COLO829 (cell line): ENCODE measurements at places on chromosomes 5 and 9.
A peak's percentile ranks its signal among the peaks of the same experiment; 100 is the strongest.

DNA sequence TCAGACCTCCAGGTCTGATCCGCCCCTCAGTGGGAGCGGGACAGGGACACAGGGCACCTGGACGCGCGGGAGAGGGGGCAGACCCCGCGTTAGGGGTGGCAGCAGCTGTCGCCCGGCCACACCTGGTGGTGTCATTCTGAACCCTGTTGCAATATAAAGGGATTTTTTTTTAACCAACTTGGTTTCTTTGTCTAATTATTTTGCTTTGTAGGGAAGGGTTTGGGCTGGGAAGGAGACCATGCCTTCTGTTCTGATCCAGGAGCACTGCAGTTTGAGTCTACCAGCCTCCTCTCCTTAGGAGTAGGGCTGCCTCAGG is 10.9 kb upstream of the ASS1 start:
- DNase-seq = no peak

- DNase-seq = no peak
Observed at GRCh38 chr5:142453932-142454331, 129.1 kb upstream of the SPRY4 start.

- DNase-seq = no peak
Observed at GRCh38 chr9:125189011-125189360, 617 bp downstream of the PPP6C start.

DNA sequence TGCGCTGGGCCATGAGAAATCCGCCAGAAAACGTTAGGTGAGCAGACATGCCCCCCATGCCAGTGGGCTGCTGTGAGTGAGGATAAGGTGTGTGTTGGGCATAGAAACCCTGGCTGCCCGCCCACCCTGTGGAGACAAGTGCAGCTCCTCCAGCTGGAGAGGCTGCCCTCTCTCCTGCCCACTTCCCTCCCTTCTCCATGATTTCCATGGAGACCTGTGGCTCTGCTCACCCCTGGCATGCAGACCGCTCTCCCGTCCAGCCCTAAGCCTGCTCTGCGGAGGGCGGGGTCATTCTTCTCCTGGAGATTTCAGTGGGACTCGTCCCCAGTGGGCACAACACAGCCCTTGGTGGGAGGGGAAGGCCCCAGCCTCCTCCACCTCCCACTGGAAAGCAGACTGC is 133.0 kb upstream of the FAM120A start:
- DNase-seq = no peak

GRCh38 chr5:24353611-24354010 is 291.2 kb downstream of the CDH10 start:
- no peak for DNase-seq

- DNase-seq = no peak
Observed at GRCh38 chr5:86030753-86031152, 587.0 kb upstream of the COX7C start.

GRCh38 chr5:98186128-98186527 is 587.3 kb upstream of the RGMB start:
- no peak for DNase-seq

DNA sequence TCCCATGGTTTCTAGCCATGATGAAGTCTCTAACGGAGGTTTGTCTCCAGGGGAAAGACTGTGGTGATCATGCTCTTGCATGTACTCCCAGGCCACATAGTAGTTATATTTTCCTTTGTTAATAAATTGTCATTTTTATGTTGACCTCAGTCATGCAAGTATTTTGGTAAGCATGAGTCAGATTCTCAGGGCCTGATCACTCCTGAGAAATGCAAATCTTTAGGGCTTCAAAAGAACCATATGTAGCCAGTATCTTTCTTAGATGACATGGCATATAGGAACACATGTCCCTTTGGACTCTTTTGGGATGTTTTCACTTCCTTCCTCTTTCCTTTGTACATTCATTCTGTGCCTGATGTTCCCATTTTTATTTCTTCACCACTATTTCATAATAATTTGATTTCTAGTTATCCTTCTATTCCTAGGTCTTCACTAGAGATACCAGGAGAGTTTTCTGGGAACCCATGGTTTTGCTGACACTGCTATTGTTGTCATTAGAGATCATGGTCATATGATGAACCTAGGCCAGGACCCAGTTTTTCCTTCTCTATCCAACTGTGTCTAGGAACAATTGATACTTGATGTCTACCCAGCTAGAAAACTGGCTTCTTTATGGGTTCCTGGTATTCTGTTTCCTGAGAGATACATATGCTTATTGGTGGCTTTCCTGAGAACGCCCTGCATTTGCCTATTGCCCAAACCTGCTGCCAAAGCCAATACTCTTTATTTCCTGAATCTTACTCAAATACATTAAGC is 248.1 kb upstream of the NREP start:
- DNase-seq = no peak

GRCh38 chr5:60219921-60220320 is 326.4 kb upstream of the PDE4D start:
- DNase-seq = no peak

- no peak for DNase-seq
Observed at GRCh38 chr9:134052941-134053340, 14.9 kb downstream of the BRD3 start.

GRCh38 chr9:74521009-74521408 is 23.9 kb downstream of the RORB start:
- no peak for DNase-seq

DNA sequence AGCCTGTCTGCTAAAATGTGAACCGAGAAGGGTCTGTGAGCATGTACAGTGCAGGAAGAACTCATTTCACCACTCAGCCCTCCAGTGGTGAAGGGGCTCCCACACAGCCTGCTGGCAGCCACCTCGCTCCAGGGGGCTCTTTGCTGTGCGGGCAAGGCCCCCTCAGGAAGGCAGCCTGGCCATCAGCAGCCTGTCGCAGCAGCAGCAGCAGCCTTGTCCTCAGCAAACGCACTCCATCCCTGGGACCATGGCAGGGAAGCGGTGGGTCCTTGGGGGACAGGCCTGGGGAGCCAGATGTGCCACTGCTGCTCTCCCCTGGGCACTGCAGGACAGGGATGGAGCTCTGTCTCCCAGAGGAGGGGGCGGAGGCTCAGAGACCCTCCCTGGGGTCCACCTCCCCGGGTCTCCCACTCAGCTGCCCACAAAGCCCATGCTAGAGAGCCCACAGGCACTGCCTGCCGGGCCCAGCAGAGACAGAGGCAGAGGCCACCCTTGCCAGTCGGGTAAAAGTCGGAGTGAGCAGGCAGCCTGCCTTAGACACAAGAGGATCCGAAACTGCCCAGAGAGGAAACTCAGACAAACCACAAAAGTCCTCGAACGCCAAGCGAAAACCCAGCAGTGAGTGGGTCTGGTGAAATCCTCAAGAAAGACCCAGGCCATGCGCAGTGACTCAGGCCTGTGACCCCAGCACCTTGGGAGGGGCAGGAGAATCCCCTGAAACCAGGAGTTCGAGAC is 8.0 kb downstream of the BRD3 start:
- DNase-seq = no peak

DNA sequence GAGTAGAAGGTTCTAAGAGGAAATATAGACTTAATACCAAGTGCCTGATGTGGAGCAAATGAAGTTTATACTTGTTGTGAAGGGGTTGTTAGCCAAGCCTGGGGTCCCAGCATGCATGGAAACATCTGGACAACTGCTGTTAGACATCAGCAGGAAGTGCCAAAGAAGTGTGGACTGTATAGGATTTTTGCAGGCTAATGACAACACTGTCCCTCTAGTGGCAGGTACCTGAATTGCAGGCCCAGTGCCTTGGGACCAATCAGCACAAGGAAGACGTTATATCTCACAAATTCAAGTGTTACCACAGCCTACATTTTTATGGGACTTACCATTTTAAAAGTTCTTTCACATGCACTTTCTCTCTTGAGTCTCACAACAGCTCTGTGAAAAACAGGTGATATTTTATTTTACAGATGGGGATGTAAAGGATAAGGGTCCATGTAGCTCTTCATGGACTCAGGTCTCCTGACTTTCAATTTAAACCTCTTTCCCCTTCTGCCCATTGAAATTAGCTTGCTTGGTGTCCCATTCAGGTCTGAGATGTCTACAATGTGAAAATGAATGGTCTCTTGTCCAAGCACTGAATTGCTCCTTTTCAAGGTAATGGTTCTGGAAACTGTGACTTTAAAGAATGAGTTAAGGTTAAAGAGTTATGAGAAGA is 89.0 kb upstream of the MAP1B start:
- DNase-seq = peak; percentile 22

DNA sequence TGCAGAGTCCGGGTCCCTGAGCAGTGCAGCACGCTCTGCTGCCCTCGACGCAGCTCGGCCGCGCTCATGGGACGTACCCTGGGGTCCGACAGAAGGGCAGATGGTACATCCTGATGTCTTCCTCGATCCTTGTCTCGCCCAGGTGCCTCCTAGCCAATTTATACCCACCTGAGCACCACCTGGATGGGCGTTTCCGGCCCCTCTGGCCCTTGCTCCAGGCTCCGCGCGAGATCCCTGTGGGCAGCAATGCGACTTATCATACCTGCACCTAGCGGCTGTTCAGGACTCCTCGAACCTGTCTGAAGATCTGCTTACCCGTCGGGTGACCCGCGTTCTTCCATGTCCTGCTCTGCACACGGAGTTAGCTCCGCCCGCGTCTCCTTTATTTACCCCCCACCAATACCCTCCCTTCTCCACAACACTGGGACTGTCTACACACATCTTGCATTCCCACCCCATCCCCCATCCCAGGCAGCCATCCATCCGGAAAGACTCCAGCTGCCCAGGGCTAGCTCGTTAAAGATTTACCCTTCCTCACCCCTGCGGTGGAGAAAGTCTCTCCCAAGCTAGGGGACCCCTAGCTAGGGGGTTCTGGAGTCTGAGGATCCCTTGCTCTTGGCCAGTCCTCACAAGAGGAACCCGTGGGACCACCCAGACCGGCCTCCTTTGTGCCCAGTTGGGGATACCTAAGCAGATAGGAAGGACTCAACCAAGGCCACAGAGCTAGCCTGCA is at the start of gene KIF12:
Gene KIF12, minus strand, starts transcription at position 357 of the 733 bp plus-strand sequence. Its CDS starts 16 bp downstream, at position 341.
- no peak for DNase-seq

DNA sequence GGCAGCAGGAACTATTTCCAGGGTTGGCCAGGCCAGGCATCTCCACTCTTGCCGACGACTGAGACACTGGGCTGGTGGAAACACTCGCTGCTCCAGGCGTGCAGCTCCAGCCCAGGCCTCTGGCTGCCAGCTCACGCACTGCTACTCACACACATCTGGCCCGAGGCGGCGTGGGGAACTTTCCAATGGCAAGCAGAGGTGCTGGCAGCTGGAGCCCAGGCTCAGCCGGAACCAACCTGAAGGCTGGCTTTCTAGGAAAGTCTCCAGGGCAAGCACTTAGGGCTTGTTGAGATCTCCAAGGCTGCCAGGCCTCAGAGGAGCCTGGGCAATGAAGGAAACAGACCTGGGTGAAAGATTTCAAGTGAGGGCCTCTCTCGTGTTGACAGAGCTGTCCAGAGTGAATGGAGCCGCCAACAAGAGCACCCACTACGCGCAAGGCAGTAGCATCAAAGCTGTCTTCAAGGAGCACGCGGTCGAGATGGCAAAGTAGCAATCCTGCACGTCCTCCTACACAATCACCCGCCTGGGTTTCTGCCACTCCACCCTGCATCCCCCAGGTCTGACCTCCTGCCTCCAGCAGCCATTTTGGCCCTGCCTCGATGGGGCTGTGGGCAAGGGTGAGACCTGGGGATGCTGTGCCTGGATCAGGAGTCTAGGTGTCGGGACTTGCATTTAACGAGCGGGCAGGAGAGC is 14.4 kb downstream of the SH3PXD2B start:
- no peak for DNase-seq

DNA sequence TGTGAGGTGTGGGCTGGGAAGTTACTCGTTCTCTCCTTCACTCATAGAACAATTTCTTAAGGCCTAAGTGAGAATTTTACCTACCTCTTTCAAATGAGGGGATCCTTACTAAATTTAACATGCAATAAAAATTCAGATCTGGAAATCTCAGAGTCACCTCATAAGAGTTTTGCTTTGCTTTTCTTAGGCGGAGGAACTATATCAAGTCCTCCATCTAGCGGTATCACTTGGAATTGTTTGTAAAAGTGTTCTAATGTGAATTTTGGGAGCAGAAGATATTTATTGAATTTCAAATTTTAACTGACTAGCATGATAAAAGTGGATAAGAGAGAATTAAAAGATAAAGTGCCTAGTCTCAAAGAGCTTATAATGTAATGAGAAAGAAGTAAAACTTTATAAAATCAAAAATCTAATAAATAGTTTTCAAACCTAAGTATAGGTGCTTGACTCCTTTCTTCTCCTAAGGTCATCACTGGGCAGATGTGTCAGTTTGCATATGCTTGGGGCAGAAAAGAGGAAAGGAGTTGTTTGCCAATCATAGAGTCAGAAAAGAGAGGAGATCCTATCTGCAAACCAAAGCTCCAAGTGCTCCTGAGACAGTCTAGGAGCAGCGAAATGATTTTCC is 145.7 kb upstream of the DAB2 start:
- DNase-seq = peak; percentile 13

GRCh38 chr9:126398403-126399058 is 71.9 kb downstream of the MVB12B start:
- DNase-seq = peak; percentile 69

DNA sequence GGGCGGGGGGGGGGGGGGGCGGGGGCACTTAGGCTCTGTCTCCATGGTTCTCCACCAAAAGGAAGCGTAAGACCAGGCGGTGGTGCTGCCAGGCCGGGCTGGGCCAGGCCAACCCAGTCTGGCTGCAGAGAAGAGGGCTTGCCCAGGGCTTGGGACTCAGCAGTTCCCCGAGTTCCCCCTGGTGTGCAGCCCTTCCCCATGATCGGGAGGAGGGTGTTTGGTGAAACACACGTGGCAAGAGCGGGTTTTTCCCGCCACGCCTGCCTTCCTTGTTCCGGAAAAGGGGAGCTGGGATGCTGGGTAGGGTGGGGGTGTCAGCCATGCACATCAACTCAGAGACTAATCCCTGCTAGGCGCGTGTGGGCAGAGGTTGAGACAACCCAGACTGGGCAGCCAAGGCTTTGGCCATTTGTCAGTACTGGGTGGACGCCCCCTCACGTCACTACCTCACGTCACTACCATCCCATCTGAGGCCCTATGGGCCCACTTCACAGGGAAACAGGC is 32.9 kb downstream of the PRRX2 start:
- DNase-seq = no peak

- no peak for DNase-seq
Observed at GRCh38 chr5:94361832-94362796, 256.3 kb downstream of the KIAA0825 start.

GRCh38 chr9:110825950-110826349 is 157.4 kb downstream of the MUSK start:
- no peak for DNase-seq

- DNase-seq = no peak
Observed at GRCh38 chr9:6428940-6429889, 16.2 kb downstream of the UHRF2 start.

DNA sequence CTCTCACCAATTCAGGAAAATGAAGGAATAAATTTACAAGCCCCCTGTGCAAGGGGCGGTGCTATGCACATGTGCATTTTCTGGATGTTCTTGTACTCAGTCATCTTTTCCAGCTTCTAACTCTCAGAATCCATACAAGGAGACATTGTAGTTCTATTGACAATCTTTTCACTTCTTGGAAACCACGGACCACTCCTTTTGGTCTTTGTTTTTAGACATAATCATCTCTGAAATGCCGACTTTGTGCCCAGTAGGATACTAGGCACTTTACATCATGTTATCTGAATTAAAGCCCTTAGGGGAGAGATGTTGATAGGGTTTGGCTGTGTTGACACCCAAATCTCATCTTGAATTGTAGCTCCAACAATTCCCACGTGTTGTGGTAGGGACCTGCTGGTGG is 322.6 kb upstream of the WWC1 start:
- DNase-seq = no peak
